Urinary bladder (tissue), 4 donors: ENCODE measurements at places on chromosomes 1 and 21. TPM values are rescaled to one million over a fixed set of nuclear protein-coding genes. Genes with fewer than 3 reads are reported as not detected.

DNA sequence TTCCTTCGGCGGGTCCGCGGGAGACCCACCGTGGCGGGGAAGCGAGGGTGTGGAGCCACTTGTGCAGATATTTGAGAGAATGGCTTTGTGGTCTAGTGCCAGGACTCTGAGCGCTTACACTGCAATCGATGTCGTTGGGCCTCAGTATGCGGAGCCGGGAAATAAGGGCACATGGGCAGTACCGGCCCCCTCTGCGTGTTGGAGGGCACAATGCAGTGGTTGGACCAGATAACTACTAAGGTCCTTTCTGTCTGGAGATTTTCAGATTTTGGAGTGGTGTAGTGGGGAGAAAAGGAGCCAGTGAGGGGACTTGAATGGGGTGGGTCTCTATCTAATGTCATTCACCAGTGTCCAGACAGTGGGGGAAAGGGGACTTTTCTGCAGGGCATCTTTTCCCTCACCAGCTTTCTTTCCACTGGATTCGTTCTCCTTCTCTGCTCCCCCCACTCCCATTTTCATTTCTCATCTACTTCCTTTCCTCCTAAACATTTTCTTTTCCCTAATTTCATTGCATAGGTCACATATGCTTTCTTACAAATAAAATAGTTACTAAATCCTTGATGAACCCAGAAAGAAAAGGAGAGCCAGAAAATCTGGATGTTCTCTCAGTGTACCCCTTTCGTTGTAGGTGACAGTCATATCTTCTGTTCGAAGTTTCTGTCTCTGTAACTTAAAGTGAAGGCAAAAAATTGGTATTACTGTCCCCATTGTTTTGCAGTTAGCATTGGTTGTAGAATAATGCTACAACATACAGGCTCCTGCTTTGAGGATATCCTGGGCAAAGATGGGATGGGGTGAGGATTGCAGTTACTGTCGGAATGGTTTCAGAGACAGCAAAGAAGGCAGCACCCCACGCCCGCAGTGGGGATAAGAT, 1.4 kb downstream of the ATF3 start:
- no peak for DNase-seq

- no peak for DNase-seq
Observed at GRCh38 chr1:174626031-174627025, 178.6 kb downstream of the GPR52 start.

DNA sequence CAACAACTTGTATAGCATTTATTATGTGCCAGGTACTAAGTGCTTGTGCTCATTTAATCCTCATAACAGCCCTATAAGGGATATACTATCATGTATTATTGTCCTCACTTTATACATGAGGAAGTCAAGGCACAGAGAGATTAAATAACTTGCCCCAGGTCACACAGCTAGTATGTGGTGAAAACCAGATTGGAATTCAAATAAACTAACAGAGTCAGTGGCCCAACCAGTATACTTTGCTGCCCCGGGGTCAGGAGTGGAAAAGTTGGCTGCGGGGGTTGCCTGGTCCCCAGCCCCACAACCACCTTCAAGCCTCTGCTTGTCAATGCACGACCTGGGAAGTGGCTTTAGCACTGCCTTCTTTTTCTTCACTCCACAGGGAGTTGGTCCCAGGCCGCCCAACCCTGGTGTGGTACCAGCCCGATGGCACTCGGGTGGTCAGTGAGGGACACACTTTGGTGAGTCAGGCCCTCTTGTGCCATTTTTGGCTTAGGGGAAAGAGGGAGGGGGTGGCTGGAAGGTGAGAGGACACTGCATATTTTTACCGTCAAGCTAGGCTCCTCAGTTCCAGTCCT, 2.5 kb downstream of the ADAM15 start:
- DNase-seq, result no peak

DNA sequence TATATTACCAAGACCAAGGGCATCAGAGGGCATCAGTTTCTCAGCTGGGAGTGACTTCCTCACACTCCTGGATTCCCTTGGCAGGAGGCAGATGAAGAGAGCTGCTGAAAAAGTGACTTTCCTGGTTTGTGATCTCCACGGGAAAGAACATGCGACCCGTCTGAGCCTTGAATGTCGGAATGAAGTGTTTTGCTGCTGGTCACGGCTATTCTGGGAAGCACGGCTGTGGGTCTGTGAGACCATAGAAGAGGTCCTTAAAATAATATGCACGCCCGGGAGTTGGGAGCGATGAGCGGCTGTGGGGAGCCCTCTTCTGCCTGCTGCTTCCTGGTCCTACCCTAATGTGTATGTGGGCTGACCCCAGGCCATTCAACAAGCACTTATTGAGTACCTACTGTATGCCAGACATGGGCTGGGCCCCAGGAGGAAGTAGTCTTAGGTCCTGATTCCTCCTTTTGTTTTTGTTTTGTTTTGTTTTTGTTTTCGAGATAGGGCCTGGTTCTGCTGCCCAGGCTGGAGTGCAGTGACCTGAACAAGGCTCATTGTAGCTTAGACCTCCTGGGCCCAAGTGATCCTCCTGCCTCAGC, 13.2 kb upstream of the UMODL1 start:
- DNase-seq, result no peak

LGR6 gene
- 3.8 TPM for polyA plus RNA-seq

TNFRSF25 gene
- polyA plus RNA-seq, result 4.3 TPM

DNAJC28 gene
- polyA plus RNA-seq, result 1.2 TPM
